ENCODE measurements at places on chromosomes 7 and 10.
A peak's percentile ranks its signal among the peaks of the same experiment; 100 is the strongest.

DNA sequence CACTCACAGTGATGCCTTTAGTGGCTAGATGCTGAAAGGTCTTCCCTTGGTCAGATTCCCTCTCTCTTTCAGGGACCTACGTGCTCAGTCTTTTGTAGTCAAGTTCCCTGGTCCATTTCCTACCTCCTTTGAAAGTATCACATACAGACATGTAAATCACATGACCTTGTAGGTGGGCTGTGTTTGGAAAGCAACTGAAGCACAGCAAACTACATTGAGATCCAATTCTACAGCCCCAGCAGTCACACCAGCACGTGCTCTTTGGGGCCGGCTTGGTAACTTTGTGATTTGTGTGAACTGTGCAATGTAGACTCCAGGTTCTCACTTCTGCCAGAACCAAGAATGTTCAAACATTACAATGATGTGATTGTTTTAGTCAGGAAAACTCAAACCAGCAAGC is 89.7 kb upstream of the PLPP4 start:
- DNase-seq = no peak

- peak; percentile 85 for DNase-seq
Observed at GRCh38 chr7:139731802-139732470, 45.9 kb downstream of the HIPK2 start.

- no peak for DNase-seq
Observed at GRCh38 chr7:1624999-1625927, 44.8 kb upstream of the ELFN1 start.

DNA sequence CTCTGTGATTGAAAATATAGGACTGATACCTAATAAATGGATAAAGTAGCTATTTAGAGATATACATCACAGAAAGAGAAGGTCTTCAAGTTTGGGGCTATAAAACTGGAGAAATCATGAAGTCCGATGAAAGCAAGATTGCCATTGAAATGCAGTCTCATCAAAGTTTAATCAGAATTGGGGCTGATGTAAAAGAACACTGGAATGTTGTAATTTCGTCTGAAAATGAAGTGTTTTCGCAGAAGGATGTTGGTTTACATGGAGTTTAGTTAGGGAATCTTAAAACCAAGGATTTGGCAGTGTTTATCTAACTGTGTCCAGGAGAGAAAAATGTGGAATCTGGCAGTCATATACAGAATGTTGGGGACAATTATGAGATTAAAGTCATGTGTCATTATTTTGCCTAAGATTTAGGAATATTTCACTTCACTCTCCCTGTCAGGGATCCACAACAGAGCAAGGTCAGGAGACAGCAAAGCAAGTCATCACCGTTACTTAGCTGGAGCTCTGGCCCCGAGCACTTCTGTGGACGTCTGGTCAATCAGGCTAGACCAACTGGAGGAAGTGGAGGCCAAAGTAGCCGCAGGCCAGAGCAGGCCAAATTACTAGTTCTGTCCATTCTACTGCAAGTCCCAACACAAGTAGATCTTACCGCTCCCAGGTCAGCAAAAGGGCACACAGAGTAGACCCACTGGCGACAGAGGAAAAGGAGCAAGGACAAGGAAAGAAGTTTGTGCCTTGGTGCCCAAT is 37.0 kb downstream of the EPDR1 start:
- DNase-seq = no peak

- no peak for DNase-seq
Observed at GRCh38 chr7:107816011-107816566, 13.1 kb upstream of the SLC26A3 start.

GRCh38 chr10:79103129-79103528 is 34.4 kb downstream of the ZMIZ1 start:
- no peak for DNase-seq

GRCh38 chr10:130354976-130355795 is 219.0 kb downstream of the GLRX3 start:
- DNase-seq = no peak

- no peak for DNase-seq
Observed at GRCh38 chr7:151299940-151300645, 41.5 kb upstream of the NUB1 start.

DNA sequence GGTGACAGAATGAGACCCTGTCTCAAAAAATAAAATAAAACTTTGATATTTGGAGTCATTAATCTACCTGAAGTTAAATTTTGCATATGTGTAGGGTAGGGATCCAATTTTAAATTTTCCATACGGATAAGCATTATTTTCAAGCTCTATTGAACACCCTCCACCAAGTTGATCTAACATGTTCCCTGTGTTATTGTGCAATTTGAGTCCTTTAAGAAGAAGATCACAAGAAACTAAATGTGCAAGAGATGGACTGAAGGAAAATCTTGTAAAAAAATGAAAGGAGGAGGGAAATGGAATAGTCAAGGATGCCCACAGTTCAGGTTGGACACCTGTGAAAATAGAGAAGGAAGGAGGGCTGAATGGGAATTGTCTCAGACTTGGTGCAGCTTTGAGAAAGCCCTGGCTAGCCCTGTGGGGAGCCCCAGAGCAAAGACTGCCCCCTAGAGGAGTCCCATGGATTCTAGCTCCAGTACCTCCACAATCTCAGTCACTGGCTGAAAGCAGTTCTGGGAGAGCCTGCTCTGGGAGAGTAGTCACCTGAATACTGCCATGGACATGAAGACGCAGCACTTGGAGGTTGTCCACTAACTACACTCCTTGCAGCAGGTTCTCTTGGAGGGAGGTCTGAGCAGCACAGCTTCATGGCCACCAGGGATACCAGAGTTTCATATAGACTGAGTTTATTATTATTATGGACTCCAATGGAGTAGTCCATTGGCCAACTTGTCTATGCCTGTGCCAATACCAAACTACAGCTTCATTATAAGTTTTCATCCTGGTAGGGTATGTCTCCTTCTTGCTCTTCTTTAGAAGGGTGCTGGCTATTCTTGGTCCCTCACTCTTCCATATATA is 5.7 kb upstream of the TIAL1 start:
- DNase-seq = peak; percentile 57

GRCh38 chr10:2686691-2687090 is 380.7 kb upstream of the PFKP start:
- DNase-seq = no peak

GRCh38 chr7:32941681-32942414 is 15.4 kb upstream of the FKBP9 start:
- peak; percentile 24 for DNase-seq

DNA sequence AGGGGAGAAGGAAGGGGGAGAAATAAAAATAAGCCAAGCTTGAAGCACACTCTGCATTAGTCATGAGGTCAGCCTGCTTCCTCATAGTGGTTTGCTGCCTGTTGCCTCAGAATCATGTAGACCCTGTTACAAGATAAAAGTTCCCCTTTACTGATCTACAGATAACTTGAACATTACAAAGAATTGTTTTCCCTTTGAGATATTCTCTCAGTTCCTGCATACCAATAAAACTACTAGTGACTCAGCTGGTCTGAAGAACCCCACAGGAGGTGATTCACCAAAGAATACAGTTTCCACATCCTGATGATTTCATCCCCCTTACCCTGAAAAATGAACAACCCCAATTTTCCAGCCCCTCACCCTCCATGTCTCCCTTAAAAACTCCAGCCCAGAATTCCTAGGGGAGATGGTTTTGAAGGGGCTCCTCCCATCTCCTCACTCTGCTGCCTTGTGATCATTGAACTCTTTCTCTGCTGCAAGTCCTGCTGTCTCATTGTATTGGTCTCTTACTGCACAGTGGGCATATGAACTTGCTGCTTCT is 31.5 kb upstream of the NRP1 start:
- DNase-seq = peak; percentile 83

DNA sequence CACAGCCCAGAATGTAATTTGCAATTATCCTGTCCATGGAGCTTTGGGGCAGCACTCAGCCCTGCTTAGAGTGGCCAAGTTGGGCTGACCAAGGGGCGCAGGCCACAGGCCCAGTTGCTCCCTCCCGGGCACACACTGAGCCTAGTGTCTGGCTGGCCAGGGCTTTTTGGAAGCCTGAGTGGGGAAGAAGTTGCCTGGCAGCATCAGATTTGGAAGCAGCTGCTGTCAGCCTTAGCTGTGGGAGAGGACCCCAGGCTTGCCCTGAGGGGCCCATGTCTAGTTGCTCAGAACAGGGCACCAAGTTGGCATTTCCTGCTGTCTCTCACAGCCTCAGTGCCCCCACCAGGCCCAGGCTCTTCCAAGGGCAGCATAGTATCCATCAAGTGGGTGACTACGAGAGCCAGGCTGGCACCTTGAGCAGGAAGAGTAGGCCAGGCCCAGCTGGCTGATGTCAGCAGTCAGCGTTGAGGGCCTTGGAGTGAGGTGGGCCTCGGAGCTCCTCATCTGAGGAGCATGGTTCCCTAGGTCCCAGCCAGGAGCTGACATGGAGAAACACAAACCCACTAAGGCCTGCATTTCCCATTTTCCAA is 14.4 kb downstream of the ANTXRL start:
- DNase-seq = no peak

DNA sequence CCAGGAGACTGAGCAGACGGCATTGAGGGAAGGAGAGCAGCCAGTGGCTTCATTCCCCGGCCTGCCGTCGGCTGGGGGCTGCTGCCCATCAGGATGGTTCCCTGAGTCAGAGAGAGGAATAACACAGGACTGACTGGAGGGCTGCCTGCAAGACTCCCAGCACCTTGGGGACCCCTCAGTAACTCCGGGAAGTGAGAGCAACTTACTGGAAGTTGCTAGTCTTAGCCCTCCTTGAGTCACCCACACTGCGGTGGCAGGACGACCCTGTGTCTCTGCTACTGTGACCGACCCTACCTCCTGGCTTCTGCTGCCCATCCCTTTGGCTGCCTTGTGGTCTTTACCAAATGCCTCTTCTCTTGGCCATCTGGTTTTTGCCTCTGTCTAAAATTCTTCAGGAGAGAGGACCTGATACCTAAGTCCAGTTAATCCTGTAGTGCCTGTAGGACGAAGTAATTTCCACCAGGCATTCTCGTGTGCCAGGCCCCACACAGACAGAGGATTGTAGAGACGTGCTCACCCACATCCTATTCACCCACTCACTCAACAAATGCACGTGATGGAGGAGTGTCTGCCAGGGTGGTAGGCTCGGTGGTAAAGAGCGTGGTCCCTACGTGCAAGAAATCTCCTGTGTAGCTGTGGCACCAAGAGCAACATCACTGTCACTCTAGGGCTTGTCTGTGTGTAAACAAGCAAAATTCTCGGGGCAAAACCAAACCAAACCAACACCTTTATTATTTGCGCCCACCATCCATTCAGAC is 156.5 kb downstream of the PRKCQ start:
- no peak for DNase-seq

- no peak for DNase-seq
Observed at GRCh38 chr10:51399840-51400239, 299.6 kb downstream of the CSTF2T start.

DNA sequence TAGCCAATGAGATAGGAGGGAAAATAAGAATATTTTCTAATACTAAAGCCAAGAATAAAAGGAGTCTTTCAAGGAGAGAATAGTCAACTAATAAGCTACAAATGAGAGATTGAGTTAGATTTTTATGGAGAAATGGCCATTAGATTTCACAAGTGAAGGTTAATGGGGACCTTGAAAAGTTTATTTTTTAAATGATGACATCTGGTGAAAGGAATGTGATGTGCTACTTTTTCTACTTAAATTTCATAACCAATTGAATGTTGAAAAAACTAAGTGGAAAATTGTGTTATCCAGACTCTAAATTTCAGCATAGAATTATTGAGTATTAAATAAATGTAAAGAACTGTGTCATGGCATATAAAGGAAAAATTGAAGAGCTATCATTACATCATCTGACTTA is 125.7 kb downstream of the TSPAN12 start:
- DNase-seq = no peak

DNA sequence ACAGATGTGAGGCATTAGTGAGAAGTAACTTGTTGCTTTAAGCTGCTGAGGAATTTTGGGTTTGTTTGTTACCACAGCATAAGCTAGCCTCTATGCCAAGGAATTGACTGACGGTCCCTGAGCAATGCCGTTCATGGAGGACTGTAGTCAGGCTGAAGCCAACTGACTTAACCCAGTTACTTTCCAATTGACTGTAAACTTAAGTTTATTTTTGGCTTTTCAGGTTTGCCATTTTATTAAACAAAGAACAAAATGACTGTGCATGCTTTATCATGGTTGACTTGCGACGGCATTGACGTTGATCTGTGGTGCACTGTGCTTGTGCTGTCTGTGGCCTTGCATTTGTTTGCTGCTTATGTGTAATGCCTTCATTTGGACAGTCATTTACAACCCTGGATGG is 53.5 kb downstream of the DNAJB9 start:
- no peak for DNase-seq

GRCh38 chr10:71941318-71941717 is 22.9 kb upstream of the CHST3 start:
- DNase-seq = no peak

DNA sequence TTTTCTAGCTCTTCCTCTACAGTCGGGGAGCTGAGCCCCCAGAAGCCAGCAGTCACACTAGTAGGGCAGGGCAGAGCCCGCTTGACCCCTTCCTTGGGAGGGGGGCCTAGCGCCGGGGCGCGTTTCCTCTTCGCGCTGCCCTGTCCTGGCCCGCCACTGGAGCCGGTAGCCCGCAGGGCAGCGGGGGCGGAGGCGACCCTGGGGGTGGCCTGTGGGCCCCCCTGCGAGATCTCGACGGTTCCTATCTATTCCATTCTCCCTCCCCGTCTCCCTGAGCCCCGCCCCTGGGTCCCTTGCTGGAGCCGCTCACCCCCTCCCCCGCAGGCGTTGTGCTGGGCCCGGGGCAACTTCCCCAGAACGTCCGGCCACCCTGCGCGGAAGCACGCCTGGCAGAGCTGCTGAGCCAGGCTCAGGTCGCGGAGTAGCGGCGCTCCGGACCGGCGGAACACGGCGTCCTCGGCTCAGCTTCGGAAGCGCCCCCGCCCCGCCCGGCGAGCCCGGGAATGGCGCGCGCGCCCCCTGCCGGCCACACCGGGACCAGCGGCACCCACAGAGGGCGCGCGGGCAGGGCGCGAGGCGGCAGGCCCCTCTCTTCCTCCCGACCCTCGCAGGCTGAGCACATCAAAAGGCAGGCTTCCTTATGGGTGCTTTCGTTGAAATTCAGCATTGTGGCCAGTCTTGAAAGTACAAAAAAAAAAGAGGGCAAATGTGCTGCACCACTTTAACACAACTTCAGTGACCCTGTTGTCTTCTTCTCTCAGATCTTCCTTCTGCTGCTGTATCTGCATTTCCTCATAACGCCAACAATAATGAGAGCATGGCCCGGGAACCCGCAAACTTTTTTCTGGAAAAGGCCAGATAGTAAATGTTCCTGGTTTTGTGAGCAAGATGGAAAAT is 327.6 kb downstream of the TNS3 start:
- DNase-seq = no peak

DNA sequence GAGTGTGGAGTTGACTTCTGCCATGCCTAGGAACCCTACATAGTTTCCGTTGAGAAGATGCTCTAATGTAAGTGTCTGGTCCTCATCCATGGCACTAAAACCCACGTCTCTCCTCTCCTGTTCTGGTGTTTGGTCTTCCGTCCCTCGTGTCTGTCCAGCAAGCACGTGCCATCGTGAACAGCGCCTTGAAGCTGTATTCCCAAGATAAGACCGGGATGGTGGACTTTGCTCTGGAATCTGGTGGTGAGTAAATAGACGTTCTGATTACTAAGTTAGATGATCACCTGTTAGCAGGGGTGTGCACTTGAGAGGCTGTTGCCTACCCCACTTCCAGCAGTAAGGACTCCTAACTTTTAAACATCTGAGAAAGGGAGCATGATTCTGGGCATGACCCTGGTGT is 15.1 kb upstream of the GET4 start:
- DNase-seq = no peak
